ENCODE measurements at places on chromosomes 5 and 9.

- no peak for DNase-seq
Observed at GRCh38 chr5:170388818-170389549, at the start of gene KCNMB1. Gene KCNMB1, minus strand, starts transcription at chr5:170389367. Its CDS starts 3,920 bp downstream, at chr5:170385447.

DNA sequence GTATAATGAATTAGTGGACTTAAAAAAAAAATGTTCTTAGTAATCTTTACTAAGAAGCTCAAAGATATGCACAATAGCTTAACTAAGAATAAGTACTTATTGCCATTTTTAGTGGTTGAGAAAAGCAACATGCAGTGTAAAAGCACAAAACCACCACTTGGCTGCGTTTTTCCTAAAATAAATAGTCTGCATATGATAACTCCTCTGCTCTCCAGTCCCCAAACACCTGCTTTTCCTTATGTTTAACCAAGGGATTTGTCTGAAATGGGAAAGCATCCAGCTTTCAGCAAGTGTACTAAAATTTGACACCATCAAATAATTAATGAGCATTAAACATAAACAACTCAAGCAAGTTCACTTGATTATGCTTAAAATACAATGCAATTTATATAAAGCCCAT is 41.4 kb downstream of the PSIP1 start:
- DNase-seq, result no peak

- DNase-seq, result no peak
Observed at GRCh38 chr5:96065685-96066385, 104.2 kb upstream of the ELL2 start.

GRCh38 chr5:74392711-74393351 is 247.7 kb downstream of the ENC1 start:
- no peak for DNase-seq

DNA sequence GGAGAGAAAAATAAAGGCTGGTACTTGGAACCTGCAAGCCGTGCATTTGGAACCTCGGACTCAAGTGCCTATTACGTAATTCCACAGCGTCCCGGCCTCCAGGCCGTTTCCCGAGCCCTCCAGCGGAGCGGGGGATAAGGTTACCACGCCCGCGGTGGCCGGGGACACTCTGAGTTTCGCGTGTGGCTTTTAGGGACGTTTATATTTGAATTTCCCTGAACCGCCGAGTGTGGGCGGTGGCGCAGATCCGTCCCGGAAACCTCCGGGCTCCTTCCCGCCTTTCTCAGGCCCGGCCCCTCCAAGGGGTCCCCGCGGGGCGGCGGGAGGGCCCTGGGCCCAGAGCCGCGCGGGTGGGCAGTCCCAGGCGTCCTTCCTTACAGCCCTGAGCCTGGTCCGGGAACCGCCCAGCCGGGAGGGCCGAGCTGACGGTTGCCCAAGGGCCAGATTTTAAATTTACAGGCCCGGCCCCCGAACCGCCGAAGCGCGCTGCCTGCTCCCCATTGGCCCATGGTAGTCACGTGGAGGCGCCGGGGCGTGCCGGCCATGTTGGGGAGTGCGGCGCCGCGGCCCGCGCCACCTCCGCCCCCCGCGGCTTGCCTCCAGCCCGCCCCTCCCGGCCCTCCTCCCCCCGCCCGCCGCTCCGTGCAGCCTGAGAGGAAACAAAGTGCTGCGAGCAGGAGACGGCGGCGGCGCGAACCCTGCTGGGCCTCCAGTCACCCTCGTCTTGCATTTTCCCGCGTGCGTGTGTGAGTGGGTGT is at the start of gene LMNB1:
LMNB1 (plus strand) TSS at position 638 of the 758 bp plus-strand sequence. CDS start 373 bp downstream, outside the sequence.
- peak; percentile 99 for DNase-seq

GRCh38 chr9:19023078-19023477 is 9.9 kb downstream of the SAXO1 start:
- no peak for DNase-seq

DNA sequence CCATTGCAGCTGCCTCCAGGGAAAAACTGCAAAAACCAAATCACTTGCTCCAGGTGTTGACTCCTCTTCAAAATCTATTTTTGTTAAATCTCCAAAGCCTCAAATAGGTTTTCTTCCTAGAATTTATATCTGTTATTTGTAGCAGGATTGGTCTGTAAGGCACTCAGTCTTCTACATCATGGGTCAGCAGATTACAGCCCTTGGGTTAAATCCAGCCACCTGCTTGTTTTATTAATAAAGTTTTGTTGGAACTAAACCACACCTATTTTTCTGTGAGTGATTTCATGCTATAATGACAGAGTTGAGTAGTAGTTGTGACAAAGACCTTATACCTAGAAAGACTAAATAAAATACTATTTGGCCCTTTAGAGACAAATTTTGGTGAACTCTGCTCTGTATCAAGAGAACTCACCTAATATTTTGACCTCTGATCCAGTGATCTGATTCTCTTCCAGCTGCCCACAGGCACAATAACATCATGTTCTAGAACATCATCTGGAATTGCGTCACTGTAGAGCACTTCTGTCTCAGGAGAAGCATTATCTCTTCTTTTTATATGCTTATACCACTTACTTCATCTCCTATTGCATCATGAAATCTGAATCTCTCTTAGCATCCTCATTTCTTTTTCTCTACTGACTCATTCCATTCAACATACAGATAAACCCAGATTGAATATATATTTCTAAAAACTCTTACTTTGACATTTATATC is 130.1 kb downstream of the RPS23 start:
- no peak for DNase-seq

DNA sequence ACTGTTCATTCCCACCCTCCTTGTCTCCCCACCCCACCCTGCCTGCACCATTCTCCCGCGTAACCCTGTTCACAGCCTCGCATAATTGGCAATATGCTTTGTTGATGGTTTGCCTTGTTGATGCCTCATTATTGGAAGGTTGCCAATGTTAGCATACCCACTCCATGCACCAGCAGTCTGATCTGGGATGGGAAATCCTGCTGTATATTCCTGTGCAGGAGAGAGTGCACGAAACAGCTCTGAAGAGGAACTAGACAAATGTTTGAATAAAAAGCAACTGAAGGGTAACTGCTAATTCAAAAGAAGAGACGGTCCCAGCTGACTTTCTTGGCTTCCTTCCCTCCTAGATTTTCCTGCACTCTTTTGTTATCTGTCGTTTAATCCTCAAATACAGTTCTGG is 271.7 kb upstream of the TLE4 start:
- DNase-seq, result no peak

GRCh38 chr9:68730570-68731235 is 25.7 kb downstream of the PIP5K1B start:
- no peak for DNase-seq

DNA sequence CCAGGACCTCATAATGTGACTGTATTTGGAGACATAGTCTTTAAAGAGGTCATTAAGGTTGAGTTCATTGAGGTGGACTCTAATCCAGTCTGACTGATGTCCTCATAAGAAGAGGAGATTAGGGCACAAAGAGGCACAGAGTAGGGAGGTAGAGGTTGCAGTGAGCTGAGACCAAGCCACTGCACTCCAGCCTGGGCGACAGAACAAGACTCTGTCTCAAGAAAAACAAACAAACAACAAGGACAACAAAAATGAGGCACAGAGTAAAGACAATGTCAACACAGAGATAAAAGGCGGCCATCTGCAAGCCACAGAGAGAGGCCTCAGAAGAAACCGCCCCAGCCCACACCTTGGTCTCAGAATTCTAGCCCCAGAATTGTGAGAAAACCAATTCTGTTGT is 17.0 kb upstream of the TDRD7 start:
- DNase-seq, result no peak

- DNase-seq, result no peak
Observed at GRCh38 chr9:137876781-137877386, 698 bp upstream of the CACNA1B start.

DNA sequence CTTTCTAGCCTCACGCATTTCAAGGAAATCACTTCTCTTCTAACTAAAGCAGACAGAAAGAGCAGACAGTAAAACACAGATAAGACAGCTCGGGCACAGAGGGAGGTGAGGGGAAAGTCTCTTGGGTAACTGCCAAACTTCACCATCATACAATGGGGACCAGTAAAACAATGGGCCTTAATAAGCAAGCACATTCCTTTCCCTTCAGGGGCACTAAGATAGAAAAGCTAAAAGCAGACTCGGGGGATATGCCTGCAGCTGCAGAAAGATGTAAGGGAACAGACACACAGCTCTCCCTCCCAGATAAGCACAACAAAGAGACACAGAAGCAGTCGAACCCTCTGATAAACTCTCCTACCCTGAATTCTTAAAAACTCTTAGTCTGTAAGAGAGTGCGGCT is 15.6 kb upstream of the CKS2 start:
- DNase-seq, result no peak

DNA sequence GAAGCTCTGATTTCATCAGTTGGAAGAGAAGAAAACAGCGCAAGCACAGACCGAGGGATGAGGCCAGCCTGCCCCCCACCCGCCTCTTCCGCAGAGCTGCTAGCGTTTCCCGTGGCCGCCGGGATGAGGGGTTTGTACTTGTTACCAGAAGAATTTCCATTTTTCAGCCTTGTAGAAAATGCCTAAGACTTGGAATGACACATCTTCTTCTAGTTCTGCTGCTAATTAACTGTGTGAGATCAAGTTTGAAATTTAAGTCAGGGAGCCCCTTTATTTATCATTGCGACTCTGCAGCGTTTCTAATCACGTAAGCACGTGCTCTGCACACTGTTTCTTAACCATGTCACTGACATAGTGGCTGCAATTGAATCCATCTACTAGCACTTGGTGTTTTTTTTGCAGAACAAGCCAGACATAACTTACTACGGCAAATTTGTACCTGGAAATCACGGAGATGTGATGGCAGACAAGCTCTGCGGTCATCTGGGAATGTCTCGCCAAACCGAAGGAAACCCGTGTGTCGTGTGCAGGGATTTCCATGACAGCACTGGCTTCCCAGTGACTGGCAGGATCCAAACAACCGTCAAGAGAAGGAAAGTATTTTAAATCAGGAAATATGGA is 41.8 kb upstream of the ROR2 start:
- DNase-seq, result no peak

GRCh38 chr5:1792842-1793266 is 6.8 kb downstream of the MRPL36 start:
- peak; percentile 24 for DNase-seq

GRCh38 chr5:122137702-122138101 is 8.4 kb downstream of the ZNF474 start:
- DNase-seq, result no peak

- no peak for DNase-seq
Observed at GRCh38 chr5:85517386-85517785, 1100.4 kb upstream of the COX7C start.

GRCh38 chr5:154352960-154353548 is 92.7 kb upstream of the SAP30L start:
- no peak for DNase-seq

DNA sequence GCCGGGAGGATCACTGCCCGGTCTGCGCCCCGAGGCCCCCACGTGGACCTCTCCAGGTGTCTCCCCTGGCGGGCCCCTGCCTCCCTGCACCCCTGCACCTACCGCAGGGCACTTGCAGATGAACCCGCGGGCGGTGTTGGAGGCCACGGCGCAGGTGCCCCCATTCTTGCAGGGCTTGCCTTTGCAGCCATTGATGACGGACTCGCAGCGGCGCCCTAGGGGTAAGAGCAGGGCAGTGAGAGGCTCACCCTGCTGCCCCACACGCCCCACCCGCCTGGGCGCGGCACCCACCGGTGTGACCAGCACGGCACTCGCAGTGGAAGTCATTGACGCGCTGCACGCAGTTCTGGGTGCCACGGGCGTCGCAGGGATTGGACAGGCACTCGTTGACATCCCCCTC is 23.6 kb upstream of the SEC16A start:
- no peak for DNase-seq

DNA sequence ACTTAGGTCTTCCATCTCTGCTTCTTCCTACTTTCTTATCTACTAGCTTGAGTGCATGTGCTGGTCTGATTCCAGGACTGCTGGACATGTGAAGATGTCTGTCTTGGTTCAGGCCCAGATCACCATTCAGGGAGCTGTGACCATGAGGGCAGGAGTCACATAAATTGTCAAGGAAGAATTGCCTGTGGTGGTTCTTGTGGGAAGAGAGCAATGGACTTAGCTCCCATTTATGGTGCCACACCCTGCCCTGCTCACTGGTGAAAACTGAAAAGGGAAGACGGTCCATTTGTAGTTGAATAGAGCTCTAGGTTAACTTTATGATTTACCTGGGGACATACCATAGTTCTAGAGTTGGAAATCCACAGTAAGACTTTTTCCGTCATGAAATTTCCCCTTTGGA is 244.3 kb upstream of the ZNF608 start:
- DNase-seq, result no peak

DNA sequence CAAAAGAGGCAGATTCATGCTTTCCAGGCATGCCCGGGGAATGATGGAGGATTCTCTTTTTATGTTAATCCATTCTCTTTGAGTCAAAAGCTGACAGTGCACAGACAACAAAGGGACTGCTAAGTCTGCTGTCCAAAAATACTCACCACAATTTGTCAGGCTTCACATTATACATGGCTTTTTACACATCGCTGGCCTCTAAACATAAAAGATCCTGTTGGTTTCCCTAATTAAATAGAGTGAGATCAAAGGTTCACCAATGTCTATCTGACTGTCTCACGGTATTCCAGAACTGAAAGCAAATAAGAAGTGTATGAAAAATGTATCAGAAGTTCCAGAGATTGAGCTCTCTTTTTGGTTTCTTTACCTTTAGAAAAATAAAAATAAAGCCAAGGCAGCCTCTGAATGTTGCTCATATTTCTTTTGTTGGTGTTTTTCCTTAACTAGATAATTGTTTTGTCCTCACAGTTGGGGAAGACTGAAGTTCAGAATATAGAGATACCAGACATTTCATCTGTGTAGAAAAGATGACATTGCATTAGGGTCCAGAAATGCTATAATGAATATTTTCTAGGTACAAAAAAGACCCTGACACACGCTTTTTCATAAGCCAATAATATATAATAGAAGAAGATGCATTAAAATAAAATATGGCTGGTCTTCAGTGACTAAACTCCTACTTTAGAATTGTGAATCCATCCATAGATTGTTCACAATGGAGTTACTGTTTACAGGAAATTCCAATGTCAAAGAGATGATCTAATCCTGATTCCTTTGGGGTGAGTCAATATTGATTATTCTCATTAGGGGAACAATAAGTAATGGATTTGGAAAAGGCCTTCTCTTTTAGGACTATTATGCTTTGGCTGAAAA is 688.2 kb upstream of the CDH6 start:
- DNase-seq, result no peak

GRCh38 chr9:95139126-95139525 is 178.4 kb downstream of the FANCC start:
- no peak for DNase-seq

DNA sequence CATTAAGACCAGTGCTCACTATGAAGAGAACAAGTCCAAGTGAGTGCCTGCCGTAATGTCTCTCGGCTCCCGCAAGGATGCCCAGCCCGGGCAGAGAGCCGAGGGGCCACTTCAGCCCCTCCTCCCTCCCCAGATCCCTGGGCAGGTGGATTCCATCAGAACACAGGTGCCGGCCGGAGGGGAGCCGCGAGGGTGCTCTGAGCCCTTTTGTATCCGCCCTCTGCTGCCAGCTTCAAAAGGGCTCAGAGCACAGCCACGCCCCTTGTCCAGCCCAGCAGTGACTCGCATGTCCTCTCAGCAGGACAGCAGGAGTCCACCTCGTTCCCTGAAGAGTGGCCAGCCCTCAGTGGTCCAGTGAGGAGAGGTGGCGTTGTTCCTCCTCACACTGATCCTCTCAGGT is 43.9 kb downstream of the CYFIP2 start:
- DNase-seq, result no peak
